Psoas muscle (tissue), 8 donors: ENCODE measurements at places on chromosomes 5 and 9. TPM values are rescaled to one million over a fixed set of nuclear protein-coding genes. Genes with fewer than 3 reads are reported as not detected.
A peak's percentile ranks its signal among the peaks of the same experiment; 100 is the strongest.

DNA sequence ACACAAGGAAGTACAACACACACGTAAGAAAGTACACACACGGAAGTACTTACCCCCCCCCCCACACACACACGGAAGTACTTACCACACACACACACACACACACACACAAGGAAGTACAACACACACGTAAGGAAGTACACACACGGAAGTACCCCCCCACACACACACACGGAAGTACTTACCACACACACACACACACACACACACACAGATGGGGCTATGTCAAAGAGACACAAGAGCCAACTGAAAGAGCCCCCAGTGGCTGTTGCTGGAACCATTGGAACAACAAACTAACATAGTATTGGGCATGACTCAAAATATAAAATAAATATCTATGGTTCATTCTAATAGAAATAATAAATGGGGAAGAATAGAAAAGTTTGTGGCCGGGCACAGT, 4.9 kb upstream of the MAPK9 start:
- no peak for DNase-seq
- peaks cover 9% of the 10 kb centered on the region for H3K4me1 ChIP-seq
- no peak overlapping the region for H3K4me3 ChIP-seq

DNA sequence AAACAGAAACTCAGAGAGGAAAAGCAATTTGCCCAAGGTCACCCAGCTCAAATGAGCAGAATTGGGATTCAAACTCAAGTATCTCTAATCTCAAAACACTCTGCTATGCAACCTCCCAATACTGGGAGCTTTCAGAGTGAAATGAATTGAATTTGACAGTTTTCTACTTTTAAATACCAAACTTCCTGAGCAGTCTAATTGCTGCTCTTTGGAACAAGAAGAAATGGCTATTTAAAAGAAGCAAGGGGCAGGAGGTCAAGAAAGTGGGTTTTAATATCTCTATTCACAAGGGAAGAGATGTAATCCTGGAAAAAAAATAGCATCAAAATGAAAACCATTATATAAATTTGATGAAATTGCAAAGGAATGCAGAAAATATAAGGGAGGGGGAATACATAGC, 142.6 kb downstream of the INSYN2B start:
- H3K27ac ChIP-seq, result no peak overlapping the region
- no peaks in the 10 kb centered on the region for H3K36me3 ChIP-seq
- no peaks in the 10 kb centered on the region for H3K4me1 ChIP-seq
- no peak overlapping the region for H3K4me3 ChIP-seq
- no peak for DNase-seq

DNA sequence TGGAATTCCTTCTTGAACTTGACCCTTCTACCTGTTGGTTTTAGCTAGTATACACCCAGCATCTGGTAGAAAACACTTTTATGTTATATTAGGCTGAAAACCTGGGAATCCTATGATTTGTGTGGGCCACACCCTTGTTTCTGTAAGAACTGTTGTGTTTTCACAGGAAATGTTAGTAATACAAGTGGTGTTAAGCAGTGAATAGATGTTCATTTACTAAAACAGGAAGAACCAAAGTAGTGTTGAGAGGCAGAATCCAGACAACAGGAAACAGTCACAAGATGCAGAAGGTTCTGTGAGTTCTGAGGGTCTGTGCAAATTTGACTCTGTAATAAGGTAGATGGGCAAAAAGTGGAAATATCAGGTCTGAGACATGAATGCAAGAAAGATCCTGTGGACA, 73.0 kb upstream of the RAI14 start:
- no peak overlapping the region for H3K27ac ChIP-seq
- no peak for DNase-seq
- H3K4me3 ChIP-seq, result no peak overlapping the region
- H3K36me3 ChIP-seq, result no peaks in the 10 kb centered on the region
- no peaks in the 10 kb centered on the region for H3K27me3 ChIP-seq
- H3K4me1 ChIP-seq, result no peaks in the 10 kb centered on the region

- H3K27me3 ChIP-seq, result no peaks in the 10 kb centered on the region
- H3K27ac ChIP-seq, result no peak overlapping the region
- no peaks in the 10 kb centered on the region for H3K4me1 ChIP-seq
- no peak for DNase-seq
Measured at GRCh38 chr5:21802869-21803490, 1050.2 kb downstream of the CDH12 start.

DNA sequence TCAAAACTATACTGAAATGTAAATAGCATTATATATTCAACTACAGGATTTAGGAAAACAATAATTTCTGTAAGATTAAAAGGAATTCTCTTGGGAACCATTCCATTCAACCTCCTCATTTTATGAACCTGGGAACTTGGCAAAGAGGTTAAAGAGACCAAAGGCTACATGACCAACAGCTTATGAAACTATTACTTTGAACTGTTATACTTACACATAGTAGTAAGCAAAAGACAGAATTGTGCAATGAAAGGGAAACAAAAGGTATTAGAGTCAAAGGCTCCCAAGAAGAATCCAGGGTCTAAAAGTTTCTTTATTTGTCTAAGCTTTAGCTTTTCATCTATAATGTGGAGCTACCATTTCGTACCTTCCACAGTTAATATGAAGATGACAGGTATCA, 7.2 kb downstream of the C9orf72 start:
- DNase-seq, result no peak
- no peaks in the 10 kb centered on the region for H3K27me3 ChIP-seq
- H3K4me3 ChIP-seq, result no peak overlapping the region

GRCh38 chr9:107750741-107751566, 261.4 kb upstream of the KLF4 start:
- peak; percentile 87 for DNase-seq
- H3K27me3 ChIP-seq, result no peaks in the 10 kb centered on the region
- no peaks in the 10 kb centered on the region for H3K36me3 ChIP-seq
- H3K27ac ChIP-seq, result peak overlapping the region; percentile 94
- H3K4me3 ChIP-seq, result peak overlapping the region; percentile 8
- peaks cover 26% of the 10 kb centered on the region for H3K4me1 ChIP-seq

- no peaks in the 10 kb centered on the region for H3K4me1 ChIP-seq
- no peaks in the 10 kb centered on the region for H3K36me3 ChIP-seq
- H3K4me3 ChIP-seq, result no peak overlapping the region
- no peak overlapping the region for H3K27ac ChIP-seq
- H3K27me3 ChIP-seq, result no peaks in the 10 kb centered on the region
Measured at GRCh38 chr9:116411506-116411905, 257.9 kb downstream of the PAPPA start.

DNA sequence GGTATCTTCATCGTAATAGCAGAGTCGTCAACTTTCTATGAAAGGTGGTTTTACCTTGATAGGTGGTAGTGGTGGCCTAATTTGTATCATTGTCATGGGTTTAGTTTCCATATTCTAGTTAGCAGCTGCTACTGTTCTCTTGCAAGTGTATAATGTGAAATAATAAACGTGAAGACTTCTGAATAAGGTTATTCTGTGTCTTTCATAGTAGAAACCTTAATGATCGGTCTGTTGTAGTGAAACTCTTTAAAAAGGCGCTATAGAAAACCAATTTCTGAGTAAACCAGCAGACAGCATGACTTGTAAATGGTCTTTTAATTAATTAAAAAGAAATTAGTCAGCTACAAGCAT, 1.6 kb downstream of the SET start:
- DNase-seq, result no peak
- H3K4me3 ChIP-seq, result peak overlapping the region; percentile 90
- peaks cover 11% of the 10 kb centered on the region for H3K4me1 ChIP-seq

DNA sequence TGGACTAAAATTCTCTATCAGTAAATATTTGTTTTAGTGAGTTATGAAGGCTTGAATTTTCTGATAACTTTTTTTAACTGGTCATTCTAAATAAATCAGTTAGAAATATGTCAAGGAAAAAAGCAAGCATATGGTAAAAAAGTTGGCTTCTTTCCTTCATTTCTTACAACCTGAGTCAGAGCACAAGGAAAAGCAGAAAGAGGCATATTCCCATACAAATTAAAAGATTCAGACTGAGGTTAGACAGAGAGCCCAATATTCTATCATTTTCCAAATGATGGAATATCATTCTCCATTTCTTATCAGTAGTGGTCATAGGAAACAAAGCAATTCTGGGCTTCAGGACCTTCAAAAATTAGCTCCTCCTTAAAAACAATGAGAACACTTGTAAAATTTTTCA, 732.1 kb downstream of the MAT2B start:
- no peak for DNase-seq
- no peak overlapping the region for H3K27ac ChIP-seq
- H3K36me3 ChIP-seq, result no peaks in the 10 kb centered on the region
- H3K4me3 ChIP-seq, result no peak overlapping the region
- H3K27me3 ChIP-seq, result no peaks in the 10 kb centered on the region
- no peaks in the 10 kb centered on the region for H3K4me1 ChIP-seq

DNA sequence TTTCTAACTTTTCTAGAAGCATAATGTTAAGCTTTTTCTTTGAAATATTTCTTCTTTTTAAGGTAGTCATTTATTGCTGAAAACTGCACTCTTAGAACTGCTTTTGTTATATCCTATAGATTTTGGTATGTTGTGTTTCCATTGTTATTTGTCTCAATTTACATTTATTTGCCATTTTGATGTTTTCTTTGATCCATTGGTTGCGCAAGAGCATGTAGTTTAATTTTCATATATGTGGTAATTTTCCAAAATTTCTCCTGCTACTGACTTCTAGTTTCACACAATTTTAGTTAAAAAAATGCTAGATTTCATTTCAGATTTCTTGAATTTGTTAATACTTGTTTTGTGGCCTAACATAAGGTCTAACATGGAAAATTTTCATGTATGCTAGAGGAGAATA, 1029.3 kb upstream of the TYRP1 start:
- no peaks in the 10 kb centered on the region for H3K36me3 ChIP-seq
- H3K27me3 ChIP-seq, result no peaks in the 10 kb centered on the region
- no peak overlapping the region for H3K27ac ChIP-seq
- no peak for DNase-seq
- no peak overlapping the region for H3K4me3 ChIP-seq
- H3K4me1 ChIP-seq, result no peaks in the 10 kb centered on the region

DNA sequence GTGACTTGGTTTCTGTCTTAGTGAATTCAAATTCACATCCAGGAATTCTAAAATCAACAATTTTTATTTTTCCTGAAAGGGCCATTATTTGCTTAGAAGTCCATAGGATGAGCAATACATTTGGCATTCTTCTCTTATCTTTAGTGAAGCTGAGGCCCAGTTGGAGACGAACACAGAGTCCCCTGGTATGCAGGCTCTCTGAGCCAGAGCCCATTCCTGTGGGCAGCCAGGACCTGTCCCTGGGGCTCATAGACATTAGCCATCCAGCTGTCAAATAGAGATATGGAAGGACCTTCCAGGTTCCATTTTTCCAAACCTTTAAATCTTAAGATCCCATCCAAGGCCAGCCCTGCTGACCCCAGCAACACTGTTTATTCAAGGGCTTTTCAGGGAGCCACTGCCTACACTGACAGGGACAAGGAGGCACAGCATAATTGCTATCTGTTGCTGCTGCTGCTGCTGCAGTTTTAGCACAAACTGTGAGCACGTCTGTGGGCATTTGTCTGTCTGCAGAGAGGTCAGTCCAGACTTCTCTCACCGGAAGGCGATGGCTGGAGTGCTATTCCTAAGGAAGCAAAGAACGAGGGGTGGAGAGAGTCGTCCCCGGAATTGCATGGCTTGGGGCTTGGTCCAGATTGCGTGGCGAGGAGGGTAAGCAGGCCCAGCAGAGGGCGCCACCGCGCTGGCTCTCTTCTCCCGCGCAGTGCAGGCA, 639.0 kb downstream of the CCDC171 start:
- no peak overlapping the region for H3K27ac ChIP-seq
- no peaks in the 10 kb centered on the region for H3K4me1 ChIP-seq
- DNase-seq, result peak; percentile 88
- no peaks in the 10 kb centered on the region for H3K27me3 ChIP-seq
- no peak overlapping the region for H3K4me3 ChIP-seq

The GPR21 gene
- 0.05 TPM for polyA plus RNA-seq

The SIGMAR1 gene
- 13.8 TPM for polyA plus RNA-seq

The SLC36A3 gene
- not detected for polyA plus RNA-seq

The EQTN gene
- polyA plus RNA-seq, result not detected

The NR4A3 gene
- polyA plus RNA-seq, result 2.0 TPM

The ENTPD8 gene
- polyA plus RNA-seq, result not detected

The PCSK5 gene
- 0.75 TPM for polyA plus RNA-seq
